ENCODE measurements at places on chromosomes 6 and 20. TPM values are rescaled to one million over a fixed set of nuclear protein-coding genes. Genes with fewer than 3 reads are reported as not detected.

DNA sequence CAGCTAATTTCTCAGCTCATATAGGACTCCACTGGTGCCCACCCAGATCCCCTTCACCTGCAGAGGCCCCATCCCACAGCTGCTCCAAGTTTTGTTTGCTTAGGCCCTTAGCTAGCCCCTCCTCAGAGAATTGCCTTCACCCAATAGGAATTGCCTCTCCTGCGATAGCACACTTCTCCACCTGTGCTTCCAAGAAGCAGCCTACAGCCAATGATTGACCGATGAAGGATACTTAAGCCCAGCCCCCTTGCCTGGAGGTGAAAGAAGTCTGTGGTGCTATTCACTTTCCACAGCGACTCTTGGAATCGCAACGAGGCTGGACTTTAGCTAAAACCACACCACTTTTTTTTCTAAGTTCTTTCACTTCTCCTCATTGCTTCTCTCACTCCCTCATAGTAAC, 353.2 kb upstream of the BTBD3 start:
- no peak for DNase-seq

DNA sequence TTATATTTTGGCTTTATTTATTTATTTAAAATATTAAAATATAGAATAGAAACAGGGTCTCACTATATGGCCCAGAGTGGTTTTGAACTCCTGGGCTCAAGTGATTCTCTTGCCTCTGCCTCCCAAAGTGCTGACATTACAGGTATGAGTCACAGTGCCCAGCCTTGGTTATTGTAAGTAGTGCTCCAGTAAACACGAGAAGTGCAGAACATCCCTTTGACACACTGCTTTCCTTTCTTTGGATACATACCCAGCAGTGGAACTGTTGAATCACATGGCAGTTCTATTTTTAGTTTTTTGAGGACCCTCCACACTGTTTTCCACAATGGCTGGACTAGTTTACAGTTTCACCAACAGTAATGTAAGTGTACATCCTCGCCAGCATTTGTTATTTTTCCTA, 203.9 kb downstream of the PHF3 start:
- no peak for DNase-seq

DNA sequence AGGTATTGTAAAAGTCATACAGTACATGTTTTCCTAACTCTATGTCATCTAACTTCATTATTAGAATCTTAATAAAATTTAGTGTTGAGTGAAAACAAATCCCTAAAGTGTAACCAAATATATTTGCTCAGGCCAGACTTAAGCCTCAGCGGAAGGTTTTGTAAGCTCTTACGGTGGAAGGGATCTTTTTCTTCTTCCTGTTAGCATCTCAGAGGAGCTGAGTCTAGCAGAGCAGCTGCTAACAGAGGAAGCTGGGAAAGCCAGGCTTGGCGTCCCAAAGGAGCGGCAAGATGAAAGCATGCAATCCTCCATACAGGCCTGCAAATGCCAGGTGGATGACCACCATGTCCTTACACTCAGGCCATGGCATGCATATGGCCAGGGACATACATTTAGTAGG, 72.4 kb downstream of the ADTRP start:
- no peak for DNase-seq

Gene SYNJ2
- total RNA-seq, result 60.3 TPM

DNA sequence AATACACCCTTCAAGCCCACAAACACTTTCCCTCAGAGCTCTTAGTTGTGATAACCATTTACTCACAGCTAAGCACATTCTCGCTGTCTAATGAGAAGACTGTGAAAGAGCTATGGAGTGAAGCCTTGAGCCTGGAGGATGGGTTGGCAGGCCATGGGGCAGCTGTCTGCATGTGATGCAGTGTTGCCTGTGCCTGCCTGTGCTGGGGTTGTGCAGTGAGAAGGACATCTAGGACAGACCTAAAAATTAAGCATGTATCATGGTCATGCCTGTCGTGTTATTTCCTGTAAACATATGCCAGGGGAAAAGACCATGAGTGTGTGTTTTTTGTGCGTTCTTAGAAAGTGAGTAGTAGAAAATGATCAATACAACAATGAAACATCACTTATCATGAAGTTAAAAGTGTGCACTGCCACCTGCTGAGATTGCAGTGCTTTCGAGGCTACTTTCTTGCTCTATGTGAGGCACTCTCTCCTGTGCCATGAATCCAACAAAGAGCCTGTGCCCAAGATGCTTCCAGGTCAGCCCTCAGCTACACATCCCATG, 8.1 kb upstream of the ZC3H12D start:
- DNase-seq, result no peak

- no peak for DNase-seq
Observed at GRCh38 chr20:50022676-50023075, 39.9 kb downstream of the SNAI1 start.
